ENCODE measurements at places on chromosomes 13 and 19.
A peak's percentile ranks its signal among the peaks of the same experiment; 100 is the strongest.

DNA sequence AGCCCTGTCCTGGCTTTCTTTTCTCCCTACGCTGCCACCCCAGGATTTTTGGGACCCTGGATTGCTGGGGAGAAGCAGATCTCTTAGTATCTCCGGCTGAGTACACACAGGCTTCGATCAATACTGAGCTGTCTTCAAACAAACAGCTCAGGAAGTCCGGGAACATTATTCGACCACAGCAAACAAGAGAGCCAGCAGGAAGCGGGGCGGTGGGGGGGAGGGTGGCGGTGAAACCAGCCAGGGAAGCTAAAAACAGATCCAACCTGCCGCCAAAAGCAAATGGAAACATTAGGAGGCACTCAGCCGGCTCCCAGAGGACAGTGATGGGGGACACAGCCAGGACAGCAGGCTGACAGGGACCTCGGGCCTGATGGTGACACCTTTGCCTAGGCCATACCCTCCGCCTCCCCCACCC lies 12.2 kb upstream of the BCAM start:
- no peak for DNase-seq

- no peak for DNase-seq
Measured at GRCh38 chr13:97544031-97544765, 110.2 kb downstream of the RAP2A start.

GRCh38 chr19:51931921-51932320 lies 4.6 kb downstream of the ZNF613 start:
- DNase-seq, result no peak

GRCh38 chr19:38194061-38194701 lies 29.8 kb downstream of the DPF1 start:
- no peak for DNase-seq

GRCh38 chr13:71912524-71912923 lies 45.5 kb upstream of the DACH1 start:
- DNase-seq, result no peak

DNA sequence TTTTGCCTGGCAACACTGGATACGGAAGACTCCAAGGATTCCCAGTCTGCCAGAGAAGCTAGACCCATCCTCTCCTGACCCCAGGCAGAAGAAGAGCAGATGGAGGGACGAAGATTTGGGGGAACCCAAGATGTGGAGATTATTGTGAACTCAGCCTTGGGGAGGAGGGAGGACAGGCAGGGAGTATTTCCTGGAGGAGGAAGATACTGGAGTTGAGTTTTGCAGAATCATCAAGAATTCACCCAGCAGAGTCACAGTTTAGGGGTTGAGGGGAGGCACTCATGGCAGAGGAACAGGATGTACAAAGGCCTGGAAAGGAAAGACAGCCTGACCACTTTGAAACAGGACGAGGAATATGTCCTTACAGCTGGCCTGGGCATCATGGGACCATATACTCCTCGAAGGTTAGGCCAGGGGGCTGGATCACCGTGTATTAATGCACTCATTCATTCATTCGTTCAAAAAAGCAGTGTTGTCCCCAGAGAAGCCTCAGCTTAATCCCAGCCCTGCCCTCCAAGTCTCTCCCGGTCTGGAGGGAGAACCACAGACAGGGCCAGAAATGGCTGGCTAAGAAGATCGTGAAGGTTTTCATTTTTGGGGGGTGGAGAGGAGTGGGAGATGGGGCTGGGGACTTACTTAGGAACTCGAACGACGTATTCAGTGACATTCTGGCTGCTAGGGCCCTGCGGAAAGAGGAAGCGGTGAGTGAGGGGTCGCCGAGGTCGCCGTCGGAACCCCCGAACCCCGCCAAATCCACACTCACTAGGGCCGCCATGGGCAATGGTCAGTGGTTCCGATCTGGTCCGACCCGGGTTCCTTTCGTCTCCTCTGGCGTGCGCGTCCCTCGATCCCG lies 517 bp downstream of the GTF2F1 start:
- peak; percentile 45 for DNase-seq
